ENCODE measurements at places on chromosomes 11 and 22.

GRCh38 chr11:16796311-16796710, 57.9 kb downstream of the C11orf58 start:
- no peak for DNase-seq

DNA sequence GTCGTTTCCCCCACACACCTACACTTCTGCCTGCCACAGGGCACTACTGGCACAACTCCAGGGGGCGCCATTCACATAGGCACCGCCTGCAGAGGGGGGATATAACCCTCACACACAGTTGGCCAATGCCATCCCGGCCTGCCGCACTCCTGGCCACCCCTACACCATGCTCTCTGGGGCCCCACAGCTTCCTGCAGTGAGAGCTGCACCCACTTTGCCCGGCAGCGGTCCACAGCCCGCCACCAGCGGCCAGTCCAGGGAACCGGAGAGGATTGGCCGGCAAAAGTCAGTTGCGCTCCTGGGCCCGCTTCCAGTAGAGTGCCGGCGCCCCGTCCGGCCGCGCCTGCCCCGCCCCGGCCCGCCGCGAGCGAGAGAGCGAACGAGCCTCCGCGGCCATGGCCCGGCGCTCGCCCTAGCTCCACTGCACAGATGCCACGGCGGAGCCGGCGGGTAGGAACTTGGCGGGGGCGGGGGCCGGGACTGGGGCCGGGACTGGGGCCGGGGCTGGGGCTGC, 25.6 kb upstream of the SUSD2 start:
- peak; percentile 84 for DNase-seq

DNA sequence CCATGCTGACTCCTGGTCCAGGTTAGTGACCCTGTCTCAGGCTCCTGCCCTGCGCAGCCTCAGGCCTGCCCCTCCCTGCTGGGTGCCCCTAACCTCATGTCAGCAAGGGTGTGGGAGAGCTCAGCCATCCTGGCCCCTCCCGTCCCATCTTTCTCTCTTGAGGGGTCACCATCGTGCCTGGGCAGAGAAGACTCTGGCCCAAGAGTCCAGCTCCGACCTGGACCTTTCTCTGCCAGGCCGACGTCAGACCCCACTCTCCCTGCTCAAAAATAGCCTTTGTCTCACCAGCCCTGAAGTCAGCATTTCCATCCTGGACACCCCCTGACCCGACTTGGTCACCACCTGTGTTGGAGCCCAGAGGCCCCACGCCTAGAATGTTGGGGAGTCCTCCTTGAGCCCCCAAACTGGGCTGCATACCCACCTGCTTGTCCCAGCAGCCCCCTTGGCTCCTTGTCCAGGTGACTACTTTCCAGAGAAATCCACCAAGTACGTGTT, 4.9 kb downstream of the SCGB1C1 start:
- DNase-seq, result no peak

DNA sequence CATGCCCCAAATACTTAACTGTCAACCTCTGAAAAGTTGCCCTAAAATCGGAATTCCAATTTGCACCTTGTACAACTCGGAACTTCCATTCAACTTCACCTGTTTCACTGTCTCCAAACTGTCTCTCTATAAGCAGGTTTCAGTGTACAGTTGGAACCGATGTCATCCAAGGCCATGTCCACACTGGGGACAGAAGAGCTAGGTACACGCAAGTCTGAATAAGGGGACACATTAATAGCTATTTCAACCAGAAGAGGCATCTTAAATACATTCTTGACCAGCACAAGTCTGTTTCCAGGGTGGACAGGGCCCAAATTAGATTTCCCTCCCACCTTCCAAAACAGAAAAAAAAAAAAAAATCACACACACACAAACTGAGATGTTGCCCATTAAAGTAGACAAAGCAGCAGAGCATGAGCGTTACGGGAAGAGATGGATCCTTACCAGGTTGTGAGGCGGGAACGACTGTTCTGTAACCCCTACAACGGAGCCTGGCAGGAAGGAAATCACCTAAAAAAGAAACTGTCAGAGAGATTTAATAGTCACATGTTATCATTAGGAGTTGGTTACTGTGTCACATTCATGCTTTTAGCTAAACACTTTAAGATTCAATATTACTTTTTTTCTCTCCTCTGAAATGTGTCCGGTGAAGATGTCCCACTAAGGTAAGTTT, 1.7 kb downstream of the CREBZF start:
- DNase-seq, result peak; percentile 26

DNA sequence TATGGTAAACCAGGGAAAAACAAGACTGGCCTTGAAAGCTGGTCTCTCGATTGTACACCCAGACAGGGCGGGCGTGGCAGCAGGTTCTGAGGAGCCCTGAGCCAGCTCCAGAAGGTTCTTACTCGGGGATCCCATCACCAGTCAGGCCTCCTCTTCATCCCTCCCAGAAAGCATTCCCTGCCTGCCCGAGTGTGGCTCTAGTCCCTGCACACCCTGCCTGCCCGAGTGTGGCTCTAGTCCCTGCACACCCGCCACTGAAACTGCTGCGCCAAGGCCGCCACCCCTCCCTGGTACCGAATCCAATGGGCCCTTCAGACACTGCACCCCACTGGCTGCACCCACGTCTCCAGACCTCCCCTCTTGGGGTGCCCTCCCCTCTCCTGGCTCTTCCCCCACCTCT, 30.1 kb downstream of the KIAA0930 start:
- DNase-seq, result no peak

DNA sequence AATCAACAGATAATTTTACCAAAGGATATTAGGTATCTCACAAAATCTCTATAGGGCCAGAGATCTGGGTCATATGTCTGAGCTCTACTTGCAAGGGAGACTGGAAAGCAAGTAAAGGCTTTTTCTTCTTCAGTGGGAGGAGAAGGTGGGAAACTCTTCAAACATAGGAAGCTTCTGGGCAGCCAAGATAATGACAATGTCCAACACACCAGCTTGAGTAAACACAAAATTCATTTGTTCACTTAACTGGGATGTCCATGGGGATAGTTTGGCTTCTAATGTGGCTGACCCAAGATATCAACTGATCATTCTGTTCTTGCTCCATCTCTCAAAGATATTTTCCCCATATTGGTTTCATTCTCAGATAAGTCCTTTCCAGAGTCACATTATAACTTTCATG, 37.4 kb downstream of the OR2AT4 start:
- no peak for DNase-seq
